ENCODE measurements at places on chromosomes 12 and 14.

DNA sequence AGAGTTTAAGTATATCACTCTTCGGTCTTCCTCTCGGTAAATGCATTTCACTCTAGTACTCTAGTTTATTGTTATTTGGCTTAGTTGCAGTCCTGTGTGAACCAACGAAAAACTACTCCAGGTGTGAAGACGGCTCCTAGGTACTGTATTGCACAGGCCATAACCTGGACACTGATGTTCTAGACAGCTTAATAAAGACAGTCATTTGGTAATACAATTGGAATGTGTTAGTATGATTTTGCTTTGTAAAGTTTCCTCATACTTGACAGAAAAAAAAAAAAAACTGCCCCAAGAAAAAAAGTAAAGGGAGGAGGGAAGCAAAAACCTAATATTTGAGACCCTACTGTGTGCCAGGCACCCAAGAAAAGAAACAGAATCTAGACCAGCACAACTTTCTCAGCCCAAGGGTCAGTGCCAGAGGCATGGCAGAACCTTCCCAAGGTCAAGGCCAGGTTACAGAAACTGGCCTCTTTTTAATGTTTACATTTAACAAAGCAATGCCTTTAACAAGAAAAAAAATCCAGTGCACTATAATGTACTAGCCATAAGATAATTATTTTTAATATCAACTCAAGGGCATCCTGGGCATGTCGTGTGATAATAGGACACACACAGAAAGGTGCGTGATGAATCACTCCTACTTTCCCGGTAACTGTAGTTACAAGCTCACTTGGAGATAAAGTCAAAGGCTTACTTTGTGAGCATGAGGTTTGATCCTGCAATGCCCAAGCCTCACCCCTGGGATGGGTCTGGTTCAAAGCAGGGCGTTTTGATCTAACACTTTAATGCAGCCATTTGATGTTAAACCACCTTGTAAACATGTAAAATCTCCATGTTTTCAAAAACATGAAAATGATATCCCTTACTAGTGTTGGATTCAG is 110.6 kb downstream of the BMP4 start:
- no peak for DNase-seq

DNA sequence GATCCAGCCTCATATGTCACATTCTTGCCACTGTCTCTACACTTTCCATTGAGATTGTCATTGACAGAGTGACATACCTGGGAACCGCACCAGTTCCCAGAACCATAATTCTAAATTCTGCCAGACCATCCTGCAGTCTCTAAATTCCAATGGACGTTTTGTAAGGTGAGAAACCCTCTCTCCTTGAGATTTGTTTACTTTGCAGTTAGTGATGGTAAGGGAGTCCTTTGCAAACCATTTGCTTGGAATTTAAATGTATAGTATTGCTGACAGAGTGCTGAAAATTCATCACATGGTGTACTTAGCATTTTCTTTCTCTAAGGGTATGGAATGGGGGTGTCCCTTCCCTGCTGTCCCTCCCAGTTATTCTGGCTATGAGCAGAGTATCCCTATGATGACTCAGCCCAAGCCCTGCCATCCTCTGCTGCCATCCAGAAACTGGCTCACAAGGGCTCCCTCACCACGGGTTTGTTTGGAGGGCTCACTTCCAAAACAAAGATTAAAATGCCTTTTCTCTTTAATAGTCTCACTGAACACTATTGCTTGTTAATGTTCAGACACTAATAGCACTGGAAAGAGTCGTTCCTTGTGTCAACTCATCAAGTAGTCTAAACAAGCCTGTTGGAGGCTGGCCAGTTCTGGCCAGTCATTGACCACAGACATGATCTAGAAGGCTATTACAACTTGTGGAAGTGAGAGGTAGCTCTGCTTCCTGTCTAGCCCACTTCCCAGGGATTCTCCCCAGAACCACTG is 129.0 kb upstream of the HMGA2 start:
- no peak for DNase-seq

GRCh38 chr12:54389607-54390175 is 5.2 kb upstream of the ZNF385A start:
- DNase-seq, result no peak

- no peak for DNase-seq
Observed at GRCh38 chr12:95002754-95003153, 743 bp downstream of the NDUFA12 start.

DNA sequence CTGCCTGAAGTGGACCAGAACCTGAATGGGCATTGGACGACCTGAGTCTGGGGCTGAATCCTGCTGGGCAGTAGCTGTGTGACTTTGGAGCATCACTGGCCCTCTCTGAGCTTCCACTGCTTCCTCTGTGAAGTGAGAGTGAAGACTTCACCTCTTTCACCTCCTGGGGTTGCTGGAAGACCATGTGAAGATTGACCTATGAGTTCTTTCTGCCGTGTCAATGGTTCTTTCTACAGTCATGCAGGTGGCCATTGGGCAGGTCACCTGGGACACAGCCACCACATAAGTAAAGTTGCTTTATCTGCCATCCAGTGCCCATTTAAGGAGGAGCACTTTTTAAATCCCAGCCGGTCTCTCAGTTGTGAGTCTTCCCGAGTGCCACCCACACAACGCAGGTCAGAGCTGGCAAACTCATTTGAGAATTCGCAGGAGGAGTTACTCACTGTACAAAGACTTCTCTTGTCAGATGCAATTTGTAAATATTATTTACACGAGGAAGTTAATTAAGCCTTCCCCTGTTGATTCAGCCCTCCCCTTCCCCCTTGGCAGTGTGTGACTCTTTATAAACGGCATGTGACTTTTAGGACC is 74.8 kb upstream of the TCL1B start:
- DNase-seq, result no peak

DNA sequence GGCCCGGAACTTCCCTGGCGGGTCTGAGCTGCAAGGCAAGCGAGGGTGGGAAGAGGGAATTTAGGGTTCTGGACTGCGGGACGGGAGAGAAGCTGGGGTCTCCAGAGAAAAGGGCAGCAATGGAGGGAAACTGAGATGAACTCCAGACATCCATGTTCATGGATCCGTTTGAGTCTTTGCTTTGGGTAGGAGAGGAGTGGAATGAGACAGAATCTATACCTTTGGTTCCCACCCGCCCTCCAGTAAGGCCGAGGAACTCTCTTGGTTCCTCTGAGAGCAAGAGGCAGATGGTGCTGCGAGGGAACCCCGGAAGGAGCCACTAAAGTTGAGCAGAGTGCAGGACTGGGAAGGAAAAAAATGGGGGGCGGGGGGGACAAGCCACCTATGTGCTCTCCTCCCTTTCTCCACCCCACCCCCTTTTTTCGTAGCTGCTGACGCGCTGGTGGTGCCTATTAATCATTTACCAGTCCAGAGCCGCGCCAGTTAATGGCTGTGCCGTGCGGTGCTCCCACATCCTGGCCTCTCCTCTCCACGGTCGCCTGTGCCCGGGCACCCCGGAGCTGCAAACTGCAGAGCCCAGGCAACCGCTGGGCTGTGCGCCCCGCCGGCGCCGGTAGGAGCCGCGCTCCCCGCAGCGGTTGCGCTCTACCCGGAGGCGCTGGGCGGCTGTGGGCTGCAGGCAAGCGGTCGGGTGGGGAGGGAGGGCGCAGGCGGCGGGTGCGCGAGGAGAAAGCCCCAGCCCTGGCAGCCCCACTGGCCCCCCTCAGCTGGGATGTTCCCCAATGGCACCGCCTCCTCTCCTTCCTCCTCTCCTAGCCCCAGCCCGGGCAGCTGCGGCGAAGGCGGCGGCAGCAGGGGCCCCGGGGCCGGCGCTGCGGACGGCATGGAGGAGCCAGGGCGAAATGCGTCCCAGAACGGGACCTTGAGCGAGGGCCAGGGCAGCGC is 1.2 kb downstream of the SSTR1 start:
- no peak for DNase-seq

DNA sequence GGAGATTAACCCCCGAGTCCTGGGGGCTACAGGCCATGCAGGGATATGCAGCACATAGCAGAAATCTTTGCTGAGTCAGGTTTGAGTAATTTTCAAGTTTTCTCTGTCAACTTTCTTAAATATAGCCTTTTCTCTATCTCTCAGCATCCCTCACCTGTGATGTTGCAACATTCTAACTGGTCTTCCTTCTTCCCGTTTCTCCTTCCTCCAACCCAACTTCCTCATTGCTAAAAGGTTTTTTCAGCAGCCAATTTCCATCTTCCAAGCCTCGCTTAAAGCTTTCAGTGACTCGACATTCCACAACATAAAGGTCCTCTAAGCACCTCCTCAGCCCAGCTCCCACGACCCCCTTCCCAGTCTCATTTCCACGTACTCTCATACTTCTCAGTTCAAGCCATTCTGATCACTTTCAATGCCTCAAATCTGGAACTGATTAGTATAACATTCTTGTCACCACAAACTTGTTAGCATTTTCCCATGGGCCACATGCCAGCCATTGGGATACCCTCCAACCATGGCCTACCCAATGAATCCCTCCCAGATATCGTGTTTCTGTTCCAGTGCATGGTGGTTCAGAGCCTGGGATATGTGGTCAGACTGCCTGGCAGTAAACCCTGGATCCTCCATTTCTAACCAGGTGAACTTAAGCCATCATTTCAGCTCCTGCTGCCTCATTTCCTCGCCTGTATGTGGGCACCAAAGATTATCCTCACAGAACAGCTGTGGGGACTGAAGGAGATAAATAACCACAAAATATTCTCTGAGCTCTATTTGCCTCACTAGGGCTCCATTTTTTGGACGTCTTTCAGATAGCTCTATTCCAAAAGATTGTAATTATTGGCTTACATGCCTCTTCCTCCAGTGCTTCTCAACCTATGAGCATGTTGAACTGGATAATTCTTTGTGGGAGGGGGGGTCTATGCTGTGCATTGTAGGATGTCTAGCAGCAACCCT is 65.8 kb downstream of the KCNK10 start:
- DNase-seq, result no peak

GRCh38 chr12:54563787-54564186 is 14.4 kb downstream of the PDE1B start:
- DNase-seq, result no peak

- no peak for DNase-seq
Observed at GRCh38 chr12:29581631-29582030, 84.1 kb upstream of the OVCH1 start.

- DNase-seq, result no peak
Observed at GRCh38 chr14:103314496-103315277, 19.4 kb upstream of the EIF5 start.

- no peak for DNase-seq
Observed at GRCh38 chr14:105471823-105472485, 2.7 kb upstream of the CRIP2 start.

DNA sequence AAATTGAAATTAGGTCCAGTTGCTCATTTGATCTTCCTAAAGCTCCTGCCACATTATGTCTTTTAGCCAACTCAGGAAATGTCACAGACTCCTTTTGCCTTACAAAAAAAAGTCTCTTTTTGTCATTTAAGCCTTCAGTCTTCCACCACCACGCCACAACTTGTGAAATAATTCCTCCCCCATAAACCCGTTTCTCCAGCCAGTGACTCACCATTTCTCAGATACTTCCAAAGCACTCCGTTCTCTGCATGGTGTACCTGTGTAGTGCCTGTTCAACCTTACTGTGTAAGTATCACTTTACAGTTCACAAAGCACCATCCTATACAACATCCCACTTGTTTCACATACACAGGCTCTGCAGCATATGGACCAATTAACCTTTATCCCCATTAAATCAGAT is 139.5 kb upstream of the AEBP2 start:
- no peak for DNase-seq
